ENCODE measurements at places on chromosomes 6 and 20.

DNA sequence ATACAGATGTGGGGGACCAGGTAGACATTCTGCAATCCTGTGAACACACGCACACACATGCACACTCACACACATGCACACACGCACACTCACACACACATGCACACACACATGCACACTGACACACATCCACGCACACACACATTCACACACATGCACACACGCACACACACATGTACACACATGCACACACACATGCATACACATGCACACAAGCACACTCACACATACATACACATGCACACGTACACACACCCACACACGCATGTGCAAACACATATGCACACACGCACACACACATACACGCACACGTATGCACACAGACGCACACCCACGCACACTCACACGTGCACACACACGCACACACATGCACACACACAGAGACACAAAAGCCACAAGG, 14.3 kb upstream of the GGTLC1 start:
- DNase-seq: no peak

DNA sequence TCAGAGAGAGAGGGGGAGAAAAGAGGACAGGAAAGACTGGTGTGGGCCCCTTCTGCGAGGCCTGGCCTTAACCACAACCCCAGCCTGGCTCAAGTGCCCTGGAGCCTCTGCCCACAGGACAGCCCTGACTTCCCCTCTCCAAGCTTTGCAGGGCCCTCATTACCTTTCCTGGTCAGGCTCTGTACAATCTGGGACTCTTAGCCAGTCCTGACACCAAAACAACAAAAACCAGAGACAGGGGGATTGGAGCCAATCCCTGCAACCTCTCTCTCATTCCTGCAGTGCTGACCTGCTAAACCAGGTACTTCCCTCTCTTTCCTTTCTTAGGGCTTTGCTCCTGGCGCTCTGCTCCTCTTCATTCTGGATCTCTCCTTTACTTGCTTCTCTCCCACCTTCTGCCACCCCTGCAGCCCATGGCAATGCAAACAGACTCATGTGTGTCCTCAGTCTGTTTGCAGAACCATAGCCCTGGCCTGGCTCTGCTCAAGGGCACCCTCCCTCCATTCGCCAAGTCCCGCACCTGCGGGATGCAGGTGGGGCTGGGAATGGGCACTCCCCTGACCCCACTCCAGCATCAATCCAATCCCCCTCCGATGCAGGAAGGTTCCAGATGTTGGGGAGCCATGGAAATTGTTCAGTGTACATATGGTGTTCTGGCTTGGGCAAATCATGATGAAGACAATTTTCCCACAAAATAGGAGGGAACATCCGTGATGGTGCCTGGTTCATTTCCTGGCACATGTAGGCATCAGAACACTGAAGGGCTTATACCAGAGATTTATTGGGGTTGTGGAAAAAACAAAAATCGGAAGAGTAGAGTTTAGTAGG, 38.1 kb downstream of the RPP40 start:
- no peak for DNase-seq

DNA sequence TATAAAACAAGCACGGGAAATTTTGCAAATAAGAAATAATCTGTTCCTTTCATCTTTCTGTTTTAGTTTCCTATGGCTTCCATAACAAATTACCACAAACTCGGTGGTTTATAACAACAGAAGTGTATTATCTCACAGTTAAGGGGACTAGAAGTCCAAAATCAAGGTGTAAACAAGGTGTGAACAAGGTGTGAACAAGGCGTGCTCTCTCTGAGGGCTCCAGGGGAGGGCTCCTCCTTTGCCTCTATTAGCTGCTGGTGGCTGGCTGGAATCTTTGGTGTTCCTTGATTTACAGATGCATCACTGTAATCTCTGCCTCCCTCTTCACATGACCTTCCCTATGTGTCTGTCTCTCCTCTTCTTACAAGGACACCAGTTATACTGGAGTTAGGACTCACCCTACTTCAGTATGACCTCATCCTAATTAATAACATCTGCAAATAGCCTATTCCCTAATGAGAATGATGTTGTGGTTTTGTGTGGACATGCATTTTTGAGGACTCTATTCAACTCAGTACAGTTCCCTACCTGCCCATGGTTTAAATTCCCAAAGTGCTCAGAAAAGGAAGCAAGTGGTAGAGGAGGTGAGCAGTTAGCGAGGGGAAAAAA, 17.5 kb upstream of the BMP5 start:
- no peak for DNase-seq

DNA sequence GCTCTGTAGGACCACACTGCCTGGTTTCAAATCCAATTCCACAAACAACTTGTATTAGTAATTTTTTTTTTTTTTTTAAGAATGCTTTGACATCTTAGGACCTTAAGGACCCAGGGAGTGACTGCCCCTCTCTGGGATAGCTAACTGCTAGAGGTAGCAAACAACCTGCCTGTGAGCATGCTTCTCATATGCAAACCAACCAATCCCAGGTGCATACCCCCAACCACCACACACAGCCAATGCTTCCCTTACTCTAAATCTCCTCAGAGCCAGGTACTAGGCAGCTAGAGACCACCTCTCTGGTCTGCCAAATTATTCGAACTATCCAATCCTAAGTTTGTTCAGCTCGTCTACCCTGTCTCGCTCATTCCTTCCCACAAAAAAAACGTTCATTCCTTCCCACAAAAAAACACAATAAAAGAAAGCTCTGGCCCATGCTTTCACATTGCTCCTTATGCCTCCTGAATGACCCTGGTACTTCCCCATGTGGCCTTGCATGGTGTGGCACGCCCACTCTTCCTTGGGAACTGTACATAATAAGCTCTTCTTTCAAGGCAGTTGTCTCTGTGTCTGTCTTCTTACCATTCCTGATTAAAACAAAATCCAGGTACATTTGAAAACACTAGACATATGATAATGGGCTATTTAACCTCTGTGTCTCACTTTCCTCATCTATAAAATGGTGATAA, 6.4 kb downstream of the SERAC1 start:
- DNase-seq: no peak

DNA sequence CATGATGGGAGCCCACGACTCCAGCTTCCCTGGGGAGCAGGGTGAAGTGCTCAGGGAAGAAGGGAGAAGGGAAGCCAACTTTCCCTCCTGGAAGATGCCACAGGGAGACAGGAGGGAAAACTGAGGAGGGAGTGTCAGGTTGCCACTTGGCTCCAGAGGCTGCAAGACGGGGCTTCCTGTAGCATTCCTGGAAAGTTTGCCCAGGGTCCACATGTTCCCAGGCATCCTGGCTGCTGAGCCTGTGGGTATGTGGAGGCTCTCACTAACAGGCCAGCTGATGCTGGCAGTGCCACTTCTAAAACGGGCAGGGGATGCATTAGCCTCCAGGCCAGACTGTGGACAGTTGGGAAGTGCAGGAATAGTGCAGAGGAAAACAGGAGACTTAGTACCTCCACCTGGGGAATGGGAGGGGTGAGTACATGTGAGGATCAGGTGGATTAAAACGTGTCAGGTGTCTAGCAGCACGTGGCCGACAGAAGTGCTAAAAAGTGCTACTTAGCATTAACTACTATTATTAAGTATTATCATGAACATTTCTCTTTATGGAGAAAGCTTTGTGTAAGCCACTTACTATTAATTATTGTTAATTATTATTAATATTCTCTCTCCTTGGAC, 33.2 kb downstream of the BANF2 start:
- DNase-seq: no peak

DNA sequence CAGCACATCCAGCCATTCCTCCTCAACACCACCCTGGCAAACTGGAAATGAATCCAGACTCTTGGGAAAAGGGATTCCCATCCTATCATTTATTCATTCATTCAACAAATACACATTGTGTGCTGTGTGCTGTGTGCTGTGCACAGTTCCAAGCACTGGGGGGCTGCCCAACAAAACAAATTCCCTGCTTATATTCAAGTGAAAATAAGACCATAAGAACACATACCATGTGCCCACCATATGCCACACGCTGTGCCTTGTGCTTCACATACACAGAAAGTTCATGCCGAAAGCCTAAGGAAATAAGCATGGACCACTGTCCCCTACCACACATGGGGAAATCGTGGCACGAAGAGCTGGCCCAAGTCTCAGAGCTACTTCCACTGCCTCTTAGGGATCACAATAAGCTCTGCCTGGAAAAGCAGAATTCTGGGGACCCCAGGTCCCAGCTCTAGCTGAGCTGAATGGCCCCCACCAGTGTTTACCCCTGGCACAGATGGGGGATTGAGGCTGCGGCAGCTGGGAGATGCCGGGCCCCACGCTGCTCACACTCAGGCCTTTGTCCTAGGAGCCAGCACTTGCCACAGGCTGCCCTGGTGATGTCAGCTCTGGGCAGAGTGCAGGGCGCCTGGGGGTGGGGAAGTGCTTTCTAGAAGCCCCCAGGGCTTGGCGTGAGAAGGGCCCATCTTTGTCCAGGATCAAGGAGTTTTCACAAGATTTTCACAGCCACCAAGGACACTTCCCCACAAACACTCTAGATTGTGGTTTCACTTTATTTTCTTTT, 99.6 kb downstream of the PREX1 start:
- no peak for DNase-seq

DNA sequence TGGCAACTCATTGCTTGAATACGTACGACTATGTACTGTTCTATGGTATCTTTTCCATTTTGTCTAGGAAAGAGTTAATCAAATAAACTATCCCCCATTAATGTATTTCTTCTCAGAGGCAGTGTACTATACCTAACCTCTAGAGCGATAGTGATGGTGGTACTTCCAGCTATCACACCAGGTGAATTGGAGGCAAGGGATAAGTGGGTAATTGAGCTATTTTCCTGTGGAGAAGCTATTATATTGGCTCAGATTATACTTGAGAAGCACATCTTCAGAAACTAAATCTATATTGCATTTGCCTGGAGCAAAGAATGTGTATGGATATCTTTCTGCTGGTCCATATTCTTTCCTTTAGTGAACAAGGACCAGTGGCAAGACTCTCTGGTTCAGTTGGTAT, 430.7 kb upstream of the KHDRBS2 start:
- no peak for DNase-seq

- no peak for DNase-seq
These were observed 384.7 kb downstream of the C6orf118 start for GRCh38 chr6:164924674-164925073.

- DNase-seq: no peak
These were observed 415.1 kb upstream of the MARCKS start for GRCh38 chr6:113442040-113442439.

DNA sequence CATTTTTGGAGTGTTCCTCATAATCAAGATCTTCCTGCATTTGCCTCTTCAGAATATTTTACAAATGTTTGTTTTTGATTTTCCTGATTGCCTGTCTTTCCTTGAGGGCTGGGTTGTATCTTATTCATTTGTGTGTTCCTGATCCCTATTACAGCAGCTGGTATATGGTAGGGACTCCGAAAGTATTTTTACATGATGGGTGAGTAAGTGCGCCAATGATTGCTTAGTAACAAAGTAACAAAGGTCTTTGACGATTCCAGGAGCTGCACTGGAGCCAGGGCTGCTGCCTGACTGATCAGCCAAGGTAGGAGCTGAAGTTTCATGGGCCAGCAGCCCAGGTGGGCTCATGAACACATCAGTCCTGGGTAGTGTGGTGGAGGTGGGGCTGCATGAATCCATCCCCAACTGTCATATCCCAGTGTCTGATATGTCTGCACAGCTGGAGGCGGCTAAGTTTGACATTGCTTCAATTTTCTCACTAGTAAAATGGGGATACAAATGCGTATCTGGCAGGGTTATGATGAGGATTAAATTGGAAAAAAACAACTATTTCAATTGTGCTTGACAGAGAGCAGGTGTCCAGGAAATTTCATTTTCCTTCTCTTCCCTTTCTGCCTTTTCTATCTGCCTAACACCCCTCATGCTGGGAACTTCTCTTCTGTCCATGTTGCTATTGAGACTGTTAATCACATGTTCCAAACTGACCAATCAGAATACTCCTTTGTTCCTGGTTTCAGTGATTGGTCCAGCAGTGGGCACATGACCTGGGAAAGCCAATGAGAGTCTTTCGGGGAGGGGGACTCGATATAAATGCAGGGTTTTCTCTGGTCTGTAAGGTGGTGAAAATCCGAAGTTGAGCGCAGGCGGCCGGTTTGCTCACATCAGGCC, 90.7 kb downstream of the CDH26 start:
- DNase-seq: no peak

GRCh38 chr6:168962886-168963285, 290.8 kb downstream of the THBS2 start:
- no peak for DNase-seq

DNA sequence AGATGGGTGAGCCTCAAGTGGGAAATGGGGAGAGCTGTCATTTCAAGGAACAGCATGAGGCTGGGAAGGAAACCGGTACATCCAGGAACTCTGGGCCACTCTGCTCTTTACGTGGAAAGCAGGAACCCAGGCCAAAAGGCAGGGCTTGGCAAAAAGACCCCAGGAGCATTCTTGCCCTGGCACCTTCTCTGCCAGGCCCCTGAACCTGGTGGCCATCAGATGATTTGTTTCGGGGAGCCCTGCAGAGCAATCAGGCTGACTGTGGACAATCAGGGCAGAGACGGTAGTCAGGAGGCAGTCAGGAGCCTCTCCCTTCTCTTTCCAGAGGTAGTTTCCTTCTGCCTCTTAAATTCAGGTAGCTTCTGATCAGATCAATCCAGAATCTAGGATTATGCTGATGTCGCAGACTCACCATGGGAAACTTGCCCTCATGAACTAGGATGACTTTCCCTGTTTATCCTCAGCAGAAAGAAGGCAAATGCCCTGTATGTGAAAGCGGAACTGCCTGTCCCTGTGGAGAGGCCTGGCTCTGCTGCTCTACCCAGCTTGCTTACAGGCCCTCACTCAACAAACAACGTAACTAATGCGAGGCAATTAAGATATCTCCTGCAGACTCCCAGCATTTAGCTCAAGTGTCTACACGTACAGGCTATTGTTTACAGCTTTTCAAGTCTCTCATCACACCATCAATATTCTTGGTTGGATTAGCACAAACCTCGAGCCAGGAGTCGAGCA, 36.6 kb downstream of the EZR start:
- DNase-seq: no peak

DNA sequence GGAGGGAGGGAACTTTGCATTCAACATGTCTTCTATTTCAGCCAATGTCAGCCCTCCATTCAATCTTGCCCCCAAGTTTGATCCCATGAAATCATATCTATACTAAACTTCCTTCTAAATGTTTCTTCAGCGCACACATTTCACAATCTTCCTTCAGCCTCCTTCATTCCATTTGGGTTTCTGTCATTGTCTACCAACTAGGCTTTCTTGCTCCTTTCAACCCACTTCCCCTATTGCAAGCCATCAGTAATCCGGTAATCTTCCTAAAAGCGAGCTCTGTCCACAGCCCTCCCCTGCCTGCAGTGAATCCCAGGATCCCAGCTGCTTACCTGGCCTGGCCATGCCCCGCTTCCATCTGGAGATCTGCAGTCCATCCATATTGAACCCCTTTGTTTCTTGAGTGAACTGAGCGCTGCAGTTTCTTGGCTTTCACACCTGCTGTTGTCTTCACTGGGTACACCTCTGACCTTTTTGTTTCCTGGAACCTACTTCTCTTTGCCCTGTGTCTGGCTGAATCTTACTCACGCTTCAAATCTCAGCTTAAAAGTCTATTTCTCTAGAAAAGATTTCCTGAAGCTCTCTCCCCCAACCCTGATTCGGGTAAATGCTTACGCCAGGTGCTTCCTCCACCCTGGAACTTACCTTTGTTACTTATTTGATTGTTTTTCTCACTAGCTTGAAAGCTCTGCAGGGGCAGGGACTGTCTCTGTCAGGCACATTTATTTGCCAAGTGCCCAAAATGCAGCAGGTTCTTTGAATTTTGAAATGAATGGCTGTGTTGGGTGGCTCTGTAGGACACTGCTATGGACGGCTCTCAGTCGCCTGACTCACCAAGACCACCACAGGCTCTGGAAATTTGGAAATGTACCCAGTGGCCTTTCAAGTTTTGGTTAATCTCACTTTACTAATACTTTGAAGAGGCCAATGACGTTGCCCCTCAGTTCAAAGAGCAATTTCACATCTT, 50.3 kb downstream of the ADTRP start:
- peak; percentile 59 for DNase-seq
